ENCODE measurements at places on chromosomes 6 and 20. TPM values are rescaled to one million over a fixed set of nuclear protein-coding genes. Genes with fewer than 3 reads are reported as not detected.

- DNase-seq, result no peak
Observed at GRCh38 chr6:134806180-134806798, 143.6 kb downstream of the ALDH8A1 start.

DNA sequence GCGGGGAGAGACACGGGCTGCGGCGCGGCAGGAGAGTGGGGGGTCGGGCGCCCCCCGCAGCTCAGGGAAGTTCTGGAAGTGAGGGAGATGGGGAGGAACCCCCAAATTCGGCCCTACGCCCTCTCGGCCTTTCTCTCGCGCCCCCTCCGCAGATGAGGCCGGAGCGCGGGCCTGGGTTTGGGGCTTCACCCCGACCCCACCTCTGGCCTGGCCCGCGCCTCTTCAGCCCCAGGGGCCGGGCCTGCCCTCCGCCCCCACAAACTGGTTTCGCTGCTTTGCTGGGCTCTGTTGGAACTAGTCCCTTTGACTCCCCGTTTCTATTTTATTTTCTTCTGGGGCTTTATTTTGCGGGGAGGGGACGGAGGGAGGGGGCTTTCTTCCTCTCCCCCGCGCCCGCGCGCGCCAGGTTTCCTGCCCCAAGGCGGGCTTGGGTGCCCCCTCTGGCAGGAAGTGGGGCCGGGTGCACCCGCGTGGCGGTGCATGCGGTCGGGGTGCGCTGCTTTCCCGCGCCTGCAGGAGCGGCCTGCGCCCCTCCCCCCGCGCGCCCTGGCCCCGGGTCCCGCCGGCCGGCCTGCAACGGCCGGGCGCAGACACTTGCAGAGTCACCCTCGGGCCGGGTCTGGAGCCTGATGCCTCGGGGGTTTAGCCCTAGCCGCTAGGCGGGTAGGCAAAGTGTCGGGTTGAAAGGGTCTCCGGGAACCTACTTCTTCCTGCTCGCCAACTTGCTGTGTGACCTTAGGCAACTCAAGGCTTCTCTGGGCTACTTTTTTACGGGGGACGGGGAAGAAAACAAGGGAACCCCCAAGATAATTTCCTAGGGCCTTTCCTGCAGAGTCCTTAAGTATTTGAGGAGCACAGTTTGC lies 1.3 kb downstream of the HMGA1 start:
- DNase-seq, result no peak

- DNase-seq, result no peak
Observed at GRCh38 chr6:107569473-107569872, 79.6 kb downstream of the SOBP start.

DNA sequence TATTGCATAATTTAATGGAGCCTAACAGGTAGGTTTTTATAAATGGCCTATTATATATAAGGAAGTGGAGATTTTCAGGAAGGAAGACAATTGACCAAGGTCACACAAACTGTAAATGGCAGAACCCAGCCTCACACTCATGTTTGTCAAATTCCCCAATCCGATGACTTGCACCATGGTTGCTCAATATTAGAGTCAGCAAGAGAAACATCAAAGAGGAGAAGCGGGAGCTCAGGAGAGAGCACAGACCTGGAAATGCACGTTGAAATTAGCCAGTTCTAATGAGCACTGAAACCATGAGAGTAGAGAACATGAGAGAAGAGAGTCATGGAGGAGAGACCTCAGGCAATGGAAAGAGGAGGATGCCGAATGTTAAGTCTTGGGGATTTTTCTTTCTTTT lies 13.5 kb upstream of the MLIP start:
- no peak for DNase-seq

DNA sequence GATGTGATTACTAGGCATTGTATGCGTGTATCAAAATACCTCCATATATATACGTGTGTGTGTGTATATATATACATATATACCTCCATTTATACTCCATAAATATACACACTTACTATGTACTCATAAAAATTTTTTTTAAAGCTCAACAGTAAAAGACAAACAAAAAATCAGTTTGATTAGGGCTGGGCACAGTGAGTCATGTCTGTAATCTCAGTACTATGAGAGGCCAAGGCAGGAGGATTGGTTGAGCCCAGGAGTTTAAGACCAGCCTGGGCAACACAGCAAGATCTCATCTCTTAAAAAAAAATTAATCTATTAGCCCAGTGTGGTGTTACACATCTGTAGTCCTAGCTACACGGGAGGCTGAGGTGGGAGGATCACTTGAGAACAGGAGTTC lies 24.6 kb downstream of the PDSS2 start:
- DNase-seq, result no peak

DNA sequence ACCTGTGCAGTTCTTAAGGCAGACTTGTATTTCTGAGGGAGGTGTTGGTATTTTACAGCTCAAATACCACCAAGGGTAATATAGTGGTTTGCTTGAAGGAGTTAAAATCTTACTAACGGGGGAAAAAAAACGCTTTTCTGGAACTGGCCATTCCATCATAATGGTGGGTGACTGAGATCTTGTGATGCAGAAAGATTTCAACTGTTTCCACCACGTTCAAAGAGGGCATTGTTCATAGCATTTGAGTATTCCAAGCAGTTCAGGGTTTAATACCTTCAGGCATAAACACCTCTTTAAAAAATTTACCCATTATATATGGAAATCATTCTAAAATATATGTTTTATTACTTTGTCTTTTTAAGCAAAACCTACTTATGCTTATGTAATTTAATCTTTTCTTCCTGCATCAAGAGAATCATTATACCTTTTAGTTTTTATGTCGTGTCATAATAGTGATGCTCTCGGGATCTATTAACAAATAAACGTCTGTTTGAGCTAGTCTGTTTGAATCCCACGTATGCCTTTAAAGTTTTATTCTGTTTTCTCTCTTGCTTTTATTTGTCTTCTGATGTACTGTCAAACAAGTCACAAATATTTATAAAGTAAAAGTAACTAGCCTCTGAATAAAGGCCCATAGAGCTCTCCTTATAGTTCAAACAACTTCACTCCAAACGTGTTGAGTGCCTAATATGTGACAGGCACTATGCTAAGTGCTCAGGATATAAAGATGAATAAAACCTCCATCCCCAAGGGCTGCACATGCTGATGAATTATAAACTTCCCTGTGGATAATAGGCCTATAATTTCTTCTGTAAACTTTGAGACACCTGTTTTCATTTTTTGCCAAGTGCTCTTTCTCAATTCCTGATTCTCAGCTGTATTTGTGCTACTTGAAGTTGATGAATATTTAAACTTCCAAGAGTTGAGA lies 298.8 kb upstream of the FERMT1 start:
- no peak for DNase-seq

DNA sequence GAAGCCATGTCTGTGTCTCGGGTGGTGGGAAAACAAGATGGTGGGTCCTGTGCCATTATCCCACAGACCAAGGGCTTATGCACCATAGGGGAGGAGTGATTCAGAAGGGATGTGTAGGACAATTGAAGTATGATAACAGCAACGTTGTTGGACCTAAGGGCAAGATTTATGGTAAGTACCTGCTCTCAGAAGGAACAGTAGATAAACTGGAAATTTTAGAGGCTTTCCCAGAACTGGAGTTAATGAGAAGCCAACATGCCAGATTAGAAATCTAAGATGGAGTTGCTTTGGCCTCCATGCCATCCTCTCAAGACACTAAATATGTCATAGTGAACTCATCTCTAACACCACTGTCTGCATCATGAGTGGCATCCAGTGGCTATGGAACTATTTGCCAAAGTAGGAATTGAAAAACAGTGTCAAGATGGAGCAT lies 84.7 kb upstream of the MYLIP start:
- no peak for DNase-seq

DNA sequence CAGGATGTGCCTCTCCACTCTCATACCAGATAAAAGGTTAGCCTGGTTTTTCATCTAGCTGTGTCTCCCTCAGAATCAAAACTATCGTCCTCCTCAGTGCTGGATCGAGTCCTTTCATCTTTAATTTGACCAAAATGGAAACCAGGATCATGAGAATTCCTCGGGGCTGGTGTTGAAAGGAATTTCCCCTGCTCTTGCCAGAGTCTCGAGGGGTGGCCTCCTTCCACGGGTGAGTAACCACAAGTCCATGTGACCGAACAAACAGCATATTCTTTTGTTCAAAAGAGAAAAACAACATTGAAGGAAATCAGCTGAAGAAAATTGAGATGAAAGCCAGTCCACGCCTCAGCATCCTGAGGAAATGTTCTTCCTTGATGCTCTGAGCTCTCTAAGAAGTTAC lies 165.9 kb upstream of the CDYL start:
- DNase-seq, result no peak

Gene MUC22
- polyA plus RNA-seq, result not detected

Gene VIP
- polyA plus RNA-seq, result 0.66 TPM

Gene TSPYL4
- polyA plus RNA-seq, result 60.6 TPM

Gene SLC32A1
- polyA plus RNA-seq, result 1.4 TPM

Measured in right renal pelvis (tissue), 4 donors.